HT1080 (cell line): ENCODE measurements at places on chromosomes 11 and 22.
A peak's percentile ranks its signal among the peaks of the same experiment; 100 is the strongest.

- DNase-seq: no peak
Observed at GRCh38 chr11:34537636-34538035, 24.0 kb upstream of the ELF5 start.

DNA sequence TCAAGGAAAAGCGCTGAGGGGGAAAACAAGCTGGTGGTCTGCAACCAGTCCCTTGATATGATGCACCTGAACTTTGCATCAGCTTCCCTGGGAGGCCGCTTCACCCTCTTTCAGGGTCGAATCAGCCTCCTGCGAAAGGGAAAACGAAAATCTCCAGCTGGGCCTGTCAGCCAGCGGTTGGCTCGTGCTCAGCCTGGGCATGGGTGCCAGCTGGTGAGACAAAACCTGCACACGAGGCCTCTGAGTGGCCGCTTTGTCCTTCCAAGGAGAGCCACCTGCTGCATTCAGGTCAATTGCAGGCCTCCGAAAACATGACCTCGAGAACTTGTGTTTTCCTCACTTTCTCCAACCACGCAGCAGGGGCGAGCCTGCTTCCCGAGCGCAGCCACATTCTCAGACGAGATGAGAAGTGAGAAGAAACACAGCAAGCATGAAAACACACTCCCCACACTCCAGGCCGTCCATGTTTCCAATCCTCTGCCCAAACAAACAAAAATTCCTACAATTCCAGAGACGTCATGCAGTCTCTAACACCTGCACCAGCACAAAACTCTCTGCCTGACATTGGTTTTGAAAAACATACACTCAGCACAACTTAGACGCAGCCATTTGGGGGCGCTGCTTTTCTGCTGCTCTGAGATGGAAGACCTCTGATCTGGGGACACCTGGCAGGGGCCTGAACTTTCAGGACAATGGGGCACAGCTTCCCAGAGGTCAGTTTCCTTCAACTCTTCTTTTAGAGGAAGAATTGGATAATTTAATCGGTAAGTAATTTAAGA lies 77.1 kb downstream of the DHCR7 start:
- no peak for DNase-seq

- no peak for DNase-seq
Observed at GRCh38 chr22:44458044-44459020, 39.7 kb downstream of the RTL6 start.

- no peak for DNase-seq
Observed at GRCh38 chr11:36238036-36238631, 51.1 kb downstream of the COMMD9 start.

GRCh38 chr22:25582946-25583345 lies 18.5 kb downstream of the GRK3 start:
- DNase-seq: peak; percentile 54
